ENCODE measurements at places on chromosomes 1 and 21.

GRCh38 chr1:40438391-40439015, 11.8 kb upstream of the ZFP69B start:
- no peak for DNase-seq

GRCh38 chr1:189834813-189835212, 642.9 kb downstream of the BRINP3 start:
- no peak for DNase-seq

- no peak for DNase-seq
Observed at GRCh38 chr1:160811147-160811546, 15.2 kb downstream of the LY9 start.

- no peak for DNase-seq
Observed at GRCh38 chr21:16378525-16378924, 648.7 kb downstream of the USP25 start.

GRCh38 chr1:3750741-3751140, 1.5 kb upstream of the CCDC27 start:
- DNase-seq = no peak

- DNase-seq = no peak
Observed at GRCh38 chr1:155083052-155083541, 4.5 kb downstream of the EFNA3 start.

GRCh38 chr1:112731451-112731850, 16.3 kb upstream of the PPM1J start:
- no peak for DNase-seq

DNA sequence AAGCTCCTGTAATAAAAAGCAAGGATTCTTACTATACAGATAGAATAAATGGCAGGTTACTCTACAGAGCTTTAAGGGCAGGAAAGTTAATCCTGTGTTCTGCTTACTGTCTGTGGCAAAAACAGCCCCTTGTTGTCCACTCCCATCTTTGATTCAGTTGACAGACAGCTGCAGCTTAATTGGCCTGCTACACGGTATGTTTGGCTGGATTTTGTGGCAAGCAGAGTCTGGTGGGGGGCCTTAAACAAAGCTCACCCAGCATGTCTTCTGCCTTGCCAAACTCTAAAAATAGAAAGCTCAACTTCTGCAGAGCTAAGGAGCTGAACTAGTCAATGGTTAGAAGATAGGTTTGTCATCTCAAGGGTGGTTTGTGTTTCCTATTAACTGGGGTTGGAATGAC, 407.2 kb downstream of the HLX start:
- DNase-seq = no peak
